ENCODE measurements at places on chromosomes 11 and 22.
A peak's percentile ranks its signal among the peaks of the same experiment; 100 is the strongest.

DNA sequence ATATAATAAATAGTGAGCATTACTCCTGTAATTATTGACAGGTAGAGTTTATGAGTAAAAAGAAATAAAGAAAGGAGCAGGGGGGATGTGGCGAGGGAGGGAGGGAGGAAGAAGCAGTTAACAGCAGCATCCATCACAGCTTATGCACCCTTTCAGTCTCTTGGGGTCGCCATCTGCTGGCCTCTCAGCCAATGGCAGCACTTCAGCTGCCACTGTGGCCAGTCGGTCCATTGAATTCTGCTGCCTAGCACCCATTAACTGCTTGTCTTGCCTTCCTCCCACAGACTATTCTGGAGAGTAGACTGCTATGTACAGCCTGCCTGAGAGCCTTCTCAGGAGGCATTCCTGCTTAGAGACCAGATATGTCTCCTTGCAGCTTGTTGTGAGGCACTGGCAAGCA is 388.3 kb downstream of the TENM4 start:
- no peak for DNase-seq

DNA sequence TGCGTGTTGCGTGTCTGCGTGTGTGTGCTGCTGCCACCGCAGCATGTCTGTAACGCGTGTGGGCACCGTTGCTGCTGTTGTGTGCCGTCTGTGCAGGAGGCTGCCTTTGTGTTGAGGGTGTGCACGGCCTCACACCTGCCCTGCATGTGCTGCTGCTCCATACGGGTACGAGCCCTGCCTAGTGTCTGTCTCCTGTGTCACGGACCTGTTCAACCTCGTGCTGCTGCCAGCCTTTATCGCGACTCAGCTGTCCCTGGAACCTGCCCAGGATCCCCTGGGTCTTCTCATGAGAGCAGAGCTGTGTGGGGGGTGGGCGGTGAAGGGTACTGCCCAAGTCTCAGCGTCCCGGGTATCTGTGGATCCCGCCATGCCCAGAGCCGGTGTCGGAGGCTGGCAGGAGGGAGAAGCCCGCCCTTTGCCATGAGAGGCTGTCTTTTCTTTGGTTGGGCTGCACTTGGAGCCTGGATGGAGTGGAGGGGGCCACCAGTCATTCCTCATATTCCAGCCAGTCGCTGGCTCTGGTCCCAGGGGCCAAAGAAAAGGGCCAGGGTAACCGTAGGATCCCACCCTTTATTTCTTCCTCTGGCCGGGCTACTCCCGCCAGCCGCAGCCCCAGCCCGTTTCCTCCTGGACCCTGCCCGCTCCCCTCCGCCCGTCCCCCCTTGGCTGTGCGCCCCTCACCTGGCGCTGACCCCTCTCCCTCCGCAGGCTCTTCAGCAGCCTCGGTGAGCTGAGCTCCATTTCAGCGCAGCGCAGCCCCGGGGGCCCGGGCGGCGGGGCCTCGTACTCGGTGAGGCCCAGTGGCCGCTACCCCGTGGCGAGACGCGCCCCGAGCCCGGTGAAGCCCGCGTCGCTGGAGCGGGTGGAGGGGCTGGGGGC is 7.8 kb upstream of the ACR start:
- no peak for DNase-seq

DNA sequence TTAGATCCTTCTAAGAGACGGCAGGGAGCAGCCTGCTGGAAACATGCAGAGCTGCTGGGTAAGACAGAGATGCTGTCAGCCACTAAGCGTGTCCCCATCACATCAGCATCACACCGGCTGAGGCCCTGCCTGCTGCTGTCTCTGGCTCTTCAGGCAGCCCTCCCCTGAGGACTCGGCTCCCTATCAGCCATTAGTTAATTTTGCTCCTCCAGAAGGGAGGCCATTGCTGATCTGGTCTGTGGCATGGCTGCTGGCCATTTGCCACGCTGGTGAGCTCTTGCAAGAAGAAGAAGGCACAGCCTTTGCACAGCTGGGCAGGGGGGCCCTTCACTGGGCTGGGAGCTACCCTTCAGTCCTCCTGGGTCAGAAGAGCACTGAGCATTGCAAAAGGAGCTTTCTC is 131.2 kb upstream of the PARVA start:
- no peak for DNase-seq

- no peak for DNase-seq
These were observed 539.3 kb upstream of the B3GAT1 start for GRCh38 chr11:134951305-134951700.

- DNase-seq, result no peak
These were observed 64.6 kb downstream of the FEZ1 start for GRCh38 chr11:125431481-125431880.

- DNase-seq, result no peak
These were observed 16.0 kb upstream of the CYB5R3 start for GRCh38 chr22:42664976-42665831.

DNA sequence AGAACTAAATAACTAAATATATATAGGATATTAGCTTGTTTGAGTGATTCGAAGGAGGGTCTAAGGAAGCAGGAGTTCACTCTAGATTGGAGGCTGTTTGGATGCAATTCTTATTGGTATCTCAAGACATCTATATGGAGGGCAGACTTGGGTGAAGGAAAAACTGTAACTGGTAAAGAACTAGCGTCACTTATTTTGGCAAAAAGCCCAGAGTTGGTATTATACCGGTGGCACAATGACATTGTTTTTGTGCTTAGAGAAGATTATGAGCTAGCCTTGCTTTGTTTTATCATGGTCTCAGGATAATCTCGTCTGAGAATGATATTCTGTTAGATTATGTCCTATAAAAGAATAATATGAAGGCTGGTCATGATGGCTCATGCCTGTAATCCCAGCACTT is 6.0 kb upstream of the SLC35F2 start:
- DNase-seq, result no peak

- no peak for DNase-seq
These were observed 109.0 kb downstream of the EMSY start for GRCh38 chr11:76553554-76554476.

DNA sequence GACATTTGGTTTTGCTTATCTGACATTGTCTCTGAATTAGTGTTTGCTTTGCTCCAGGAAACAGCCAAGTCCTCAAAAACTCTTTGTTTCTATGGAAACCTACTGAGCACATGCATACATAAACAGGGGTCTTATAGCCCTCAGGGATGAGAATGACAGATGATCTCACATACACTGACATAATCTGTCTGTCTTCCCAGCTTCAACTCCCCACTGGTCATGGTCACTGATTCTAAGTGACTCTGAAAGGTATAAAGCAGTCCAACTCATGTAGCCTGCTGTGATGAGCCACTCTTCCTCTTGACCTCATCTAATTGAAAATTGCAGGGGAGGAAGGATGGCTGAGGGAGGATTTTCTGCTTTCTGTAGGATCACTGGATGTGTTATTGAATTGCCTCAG is 12.6 kb downstream of the ZNF143 start:
- DNase-seq, result no peak

GRCh38 chr11:10455637-10456487 is 798 bp downstream of the AMPD3 start:
- peak; percentile 52 for DNase-seq

- no peak for DNase-seq
These were observed 67.1 kb upstream of the TSPAN18 start for GRCh38 chr11:44659641-44660040.

GRCh38 chr22:48424201-48424627 is 1403.5 kb downstream of the BRD1 start:
- DNase-seq, result no peak

GRCh38 chr11:4903484-4903883 is at the start of gene OR51A7:
OR51A7 (plus strand) TSS chr11:4903783; CDS start chr11:4907370, 3,587 bp downstream.
- no peak for DNase-seq

DNA sequence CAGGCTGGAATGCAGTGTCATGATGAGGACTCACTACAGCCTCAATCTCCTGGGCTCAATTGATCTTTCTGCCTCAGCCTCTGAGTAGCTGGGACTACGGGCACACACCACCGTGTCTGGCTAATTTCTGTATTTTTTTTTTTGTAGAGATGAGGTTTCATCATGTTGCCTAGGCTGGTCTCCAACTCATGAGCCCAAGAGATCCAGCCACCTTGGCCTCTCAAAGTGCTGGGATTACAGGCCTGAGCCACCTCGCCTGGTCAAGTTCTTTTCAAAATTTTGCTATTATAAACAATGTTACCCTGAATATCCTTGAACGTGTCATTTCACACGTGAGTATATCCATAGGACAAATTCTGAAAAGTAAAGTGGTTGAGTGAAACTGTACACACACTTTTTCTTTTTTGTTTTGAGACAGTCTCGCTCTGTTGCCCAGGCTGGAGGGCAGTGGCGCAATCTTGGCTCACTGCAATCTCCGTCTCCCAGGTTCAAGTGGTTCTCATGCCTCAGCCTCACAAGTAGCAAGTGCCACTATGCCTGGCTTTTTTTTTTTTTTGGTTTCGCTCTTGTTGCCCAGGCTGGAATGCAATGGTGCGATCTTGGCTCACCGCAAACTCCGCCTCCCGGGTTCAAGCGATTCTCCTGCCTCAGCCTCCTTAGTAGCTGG is 21.6 kb upstream of the EP300 start:
- no peak for DNase-seq

DNA sequence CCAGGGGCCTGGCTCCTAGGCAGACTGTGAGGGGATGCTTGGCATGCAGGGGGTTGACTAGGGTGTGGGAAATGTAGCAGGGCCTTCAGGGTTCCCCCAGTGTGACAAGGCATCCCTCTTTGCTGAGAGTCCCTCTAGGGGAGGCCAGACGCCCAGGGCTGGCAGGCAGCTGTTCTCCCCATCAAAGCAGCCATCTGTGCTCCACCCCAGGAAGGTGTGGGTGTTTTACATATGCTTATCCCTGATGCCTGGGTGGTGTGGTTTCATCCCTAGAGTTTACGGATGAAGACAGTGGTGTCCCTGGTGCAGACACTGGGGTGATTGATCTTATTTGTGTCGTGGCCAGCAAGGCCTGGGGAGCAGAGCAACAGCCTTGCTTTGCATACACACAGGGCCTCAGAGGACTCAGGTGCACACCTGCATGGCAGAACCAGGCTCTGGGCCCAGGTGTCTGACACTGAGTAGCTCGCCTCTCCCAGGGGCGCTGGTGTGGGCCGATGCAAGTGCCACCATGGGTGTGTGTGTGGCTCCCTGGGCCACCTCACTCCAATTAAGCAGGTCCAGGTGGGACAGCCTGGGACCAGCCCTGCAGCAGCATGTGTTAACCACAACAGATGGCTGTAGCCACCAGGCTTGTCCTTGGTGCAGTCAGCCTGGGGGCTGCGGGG is 74.2 kb downstream of the MED15 start:
- no peak for DNase-seq

- no peak for DNase-seq
These were observed 85.0 kb downstream of the SERGEF start for GRCh38 chr11:17927681-17928343.

DNA sequence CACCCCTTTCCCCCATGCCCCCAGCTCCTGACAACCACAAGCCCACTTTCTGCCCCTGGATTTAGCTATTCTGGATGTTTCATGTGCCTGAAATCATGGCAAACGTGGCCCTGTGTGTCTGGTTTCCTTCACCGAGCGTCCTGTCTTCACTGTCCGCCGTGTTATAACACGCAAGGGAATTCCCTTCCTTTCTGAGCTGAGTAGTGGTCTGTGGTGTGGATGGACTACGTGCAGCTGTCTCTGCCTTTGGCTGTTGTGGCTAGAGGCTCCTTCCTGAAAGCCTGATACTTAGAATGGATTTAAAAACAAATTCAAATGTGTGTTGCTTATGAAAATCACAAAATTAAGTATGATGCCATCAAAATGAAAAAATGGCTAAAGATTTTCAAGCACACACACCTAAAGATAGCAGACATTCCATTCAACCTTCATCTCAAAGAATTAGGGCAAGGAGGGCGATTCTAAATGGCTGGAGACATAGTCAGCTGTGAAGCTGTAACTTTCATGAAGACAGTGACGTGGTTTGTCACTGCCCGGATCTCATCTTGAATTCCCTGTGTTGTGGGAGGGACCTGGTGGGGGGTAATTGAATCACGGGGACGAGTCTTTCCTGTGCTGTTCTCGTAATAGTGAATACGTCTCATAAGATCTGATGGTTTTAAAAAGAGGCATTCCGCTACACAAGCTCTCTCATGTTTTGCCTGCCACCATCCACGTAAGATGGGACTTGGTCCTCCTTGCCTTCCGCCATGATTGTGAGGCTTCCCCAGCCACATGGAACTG is 30.5 kb downstream of the KCNQ1 start:
- DNase-seq, result no peak

GRCh38 chr11:69700278-69701140 is 3.3 kb downstream of the FGF19 start:
- DNase-seq, result no peak

- DNase-seq, result no peak
These were observed 9.1 kb downstream of the ANKK1 start for GRCh38 chr11:113396690-113397089.

GRCh38 chr11:127027000-127027399 is 26.4 kb upstream of the KIRREL3 start:
- DNase-seq, result no peak

GRCh38 chr11:34332524-34332923 is 25.3 kb downstream of the ABTB2 start:
- DNase-seq, result no peak

DNA sequence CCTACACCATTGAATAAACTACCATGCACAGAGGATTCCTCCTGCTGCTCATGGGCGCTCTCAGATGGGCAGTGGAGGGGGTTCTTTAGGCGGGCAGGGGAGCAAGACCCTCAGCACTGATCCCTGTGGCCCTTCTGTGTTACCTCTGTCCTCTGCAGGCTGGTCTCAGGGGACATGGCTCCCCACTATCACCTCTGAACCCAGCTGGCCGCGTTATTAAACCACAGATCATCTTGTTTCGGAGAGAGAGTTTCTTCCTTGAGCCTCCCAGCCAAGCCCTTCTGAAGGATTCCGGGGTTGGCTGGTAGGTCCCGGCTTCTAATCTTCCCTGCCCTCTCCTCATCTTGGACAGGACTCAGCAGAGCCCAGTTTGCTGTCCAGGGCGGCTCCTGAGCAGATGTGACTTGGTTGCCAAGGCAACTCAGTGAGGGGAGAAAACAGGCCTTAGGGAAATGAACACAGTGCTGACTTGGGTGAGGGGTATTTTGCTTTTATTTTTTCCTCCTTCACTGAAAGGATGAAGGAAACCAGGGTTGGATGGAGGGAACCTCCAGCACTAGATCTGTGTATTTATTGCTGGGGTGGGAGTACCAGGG is 13.3 kb downstream of the APOL3 start:
- no peak for DNase-seq

- no peak for DNase-seq
These were observed 66.1 kb upstream of the ARHGAP32 start for GRCh38 chr11:129258205-129258604.

DNA sequence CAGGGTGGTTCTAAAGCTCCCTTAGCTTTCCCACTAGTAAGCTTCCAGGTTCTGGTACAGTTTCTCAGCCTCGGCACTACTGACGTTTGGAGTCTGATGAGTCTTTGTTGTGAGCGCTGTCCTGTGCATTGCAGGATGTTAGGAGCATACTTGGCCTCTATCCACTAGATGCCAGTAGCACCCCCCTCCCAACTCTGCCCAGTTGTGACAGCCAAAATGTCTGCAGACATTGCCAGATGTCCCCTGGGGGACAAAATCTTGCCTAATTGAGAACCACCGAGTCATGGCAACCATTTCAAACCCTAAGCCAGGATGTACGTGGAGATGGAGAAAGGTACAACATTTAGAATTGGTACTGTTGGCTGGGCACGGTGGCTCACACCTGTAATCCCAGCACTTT is 68.7 kb downstream of the PTPRJ start:
- DNase-seq, result no peak

- DNase-seq, result peak; percentile 12
These were observed at the start of gene CFAP300 for GRCh38 chr11:102047305-102047924. CFAP300 (plus strand) TSS chr11:102047437; CDS start chr11:102047471, 34 bp downstream.
